Activated naive CD4-positive, alpha-beta T cell treated with anti-CD3 and anti-CD28 coated beads, Interleukin-2, amount 50 U/mL, for 16 hours (primary cell): ENCODE measurements at places on chromosomes 12 and 14.

- no peak for DNase-seq
Observed at GRCh38 chr12:52035190-52035589, 16.1 kb upstream of the NR4A1 start.

GRCh38 chr14:56004786-56005185, 113.4 kb upstream of the PELI2 start:
- DNase-seq = peak; percentile 19

- no peak for DNase-seq
Observed at GRCh38 chr12:48119834-48120195, 651 bp downstream of the PFKM start.

DNA sequence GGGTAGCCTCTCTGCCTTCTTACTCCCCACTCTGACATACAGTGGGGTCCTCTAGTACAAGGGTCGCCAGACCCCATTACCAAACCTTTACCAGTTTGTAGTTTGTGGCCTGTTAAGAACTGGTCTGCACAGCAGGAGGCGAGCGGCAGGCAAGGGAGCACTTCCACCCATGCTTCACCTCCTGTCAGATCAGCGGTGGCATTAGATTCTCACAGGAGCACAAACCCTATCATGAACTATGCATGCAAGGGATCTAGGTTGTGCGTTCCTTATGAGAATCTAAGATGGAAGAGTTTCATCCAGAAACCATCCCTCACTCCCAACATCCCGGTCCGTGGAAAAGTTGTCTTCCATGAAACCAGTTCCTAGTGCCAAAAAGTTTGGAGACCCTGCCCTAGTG, 146.5 kb downstream of the HMGA2 start:
- DNase-seq = no peak

- DNase-seq = no peak
Observed at GRCh38 chr14:104774453-104775072, 21.0 kb downstream of the AKT1 start.

GRCh38 chr14:67393689-67394088, 18.3 kb downstream of the PLEK2 start:
- DNase-seq = no peak

DNA sequence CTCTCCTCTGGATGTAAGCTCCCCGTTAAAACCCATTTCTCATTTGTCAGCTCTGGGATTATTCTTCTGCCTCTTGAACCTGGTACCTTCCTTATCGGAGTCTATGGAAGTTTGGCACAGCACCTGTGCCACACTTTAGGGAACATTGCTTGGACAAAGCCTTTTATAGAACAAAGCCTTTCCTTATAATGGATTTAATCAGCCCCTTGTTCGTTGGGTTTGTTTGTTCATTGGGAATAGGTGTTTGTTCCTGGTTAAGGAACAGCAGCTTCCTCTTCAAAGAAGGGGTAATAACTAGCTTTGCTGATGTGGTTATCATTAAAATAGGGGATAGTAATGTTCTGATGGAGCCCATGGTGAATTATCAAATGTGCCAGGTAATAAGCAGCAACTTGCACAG, 70.4 kb downstream of the NRXN3 start:
- DNase-seq = no peak

GRCh38 chr14:81220580-81220829, 254 bp downstream of the GTF2A1 start:
- no peak for DNase-seq

DNA sequence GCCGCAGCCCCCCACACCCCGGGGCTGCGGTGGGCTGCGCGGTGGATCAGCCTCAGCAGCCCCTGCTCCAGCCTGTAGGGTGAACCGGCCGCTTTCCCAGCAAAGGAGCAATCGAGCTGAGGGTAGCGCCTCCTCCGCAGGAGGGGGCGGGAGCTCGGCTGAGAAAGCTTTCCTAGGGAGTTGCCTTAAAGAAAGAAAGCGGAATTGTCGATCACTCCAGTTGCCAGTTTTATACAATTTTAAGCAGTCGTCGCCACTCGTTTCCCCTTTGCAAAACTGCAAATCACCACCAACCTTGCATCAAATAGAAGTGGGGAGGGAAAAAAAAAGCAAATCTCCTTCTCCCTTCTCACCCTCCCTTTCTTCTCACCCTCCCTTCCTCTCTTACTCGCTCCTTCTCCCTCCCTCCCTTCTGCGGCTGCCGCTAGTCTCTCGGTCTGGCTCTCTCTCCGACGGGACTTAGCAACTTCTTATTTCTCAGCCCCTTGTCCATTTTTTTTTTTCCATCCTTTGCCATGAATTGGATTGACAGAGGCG, at the start of gene PDE3A:
Gene PDE3A (plus strand): TSS at position 424 of the 537 bp plus-strand sequence. CDS start 748 bp downstream, outside the sequence.
- DNase-seq = no peak

GRCh38 chr12:74817499-74817898, 279.9 kb downstream of the ATXN7L3B start:
- no peak for DNase-seq

- no peak for DNase-seq
Observed at GRCh38 chr14:104592785-104593184, 11.8 kb downstream of the TMEM179 start.

- no peak for DNase-seq
Observed at GRCh38 chr12:90129366-90130030, 420.9 kb upstream of the ATP2B1 start.

GRCh38 chr14:54906075-54906474, 3.4 kb upstream of the GCH1 start:
- no peak for DNase-seq

- DNase-seq = no peak
Observed at GRCh38 chr12:40171501-40171900, 53.3 kb upstream of the LRRK2 start.

DNA sequence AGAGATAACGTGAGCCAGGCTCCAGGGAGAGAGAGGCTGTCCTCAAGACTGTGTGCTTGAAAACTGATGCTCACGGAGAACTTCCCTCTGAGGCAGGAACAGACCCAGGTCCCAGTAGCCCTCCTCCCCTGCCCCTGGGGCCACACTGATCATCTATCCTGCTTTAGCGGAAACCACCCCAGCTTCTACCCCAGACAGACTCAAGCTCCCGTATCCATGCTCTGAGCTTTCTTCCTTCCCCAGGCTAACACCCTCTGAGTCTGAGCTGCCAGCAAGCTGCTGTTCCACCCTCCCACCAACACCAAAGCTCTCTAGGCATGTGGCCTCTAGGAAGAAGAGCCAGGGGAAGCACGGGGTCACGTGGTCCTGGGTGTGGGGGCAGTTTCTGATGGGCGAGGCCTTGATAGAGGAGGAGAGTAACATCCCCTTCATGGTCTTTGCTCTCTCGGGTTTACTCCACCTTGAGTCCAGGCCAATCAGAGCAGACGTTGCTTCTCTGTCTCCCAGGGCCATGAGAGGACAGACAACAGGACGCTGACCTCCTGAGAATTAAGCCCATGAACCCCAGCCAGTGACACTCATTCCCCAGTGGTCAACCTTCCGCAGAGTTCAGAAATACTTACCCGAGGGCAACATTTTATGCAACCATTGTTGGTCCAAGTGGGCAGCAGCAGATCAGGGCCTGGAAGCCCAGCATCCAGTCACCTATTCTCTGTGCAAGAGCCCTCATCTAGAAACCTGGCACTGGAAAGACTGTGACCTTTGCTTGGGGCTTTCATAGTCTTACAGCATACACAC, 1.4 kb downstream of the PCK2 start:
- peak; percentile 62 for DNase-seq

DNA sequence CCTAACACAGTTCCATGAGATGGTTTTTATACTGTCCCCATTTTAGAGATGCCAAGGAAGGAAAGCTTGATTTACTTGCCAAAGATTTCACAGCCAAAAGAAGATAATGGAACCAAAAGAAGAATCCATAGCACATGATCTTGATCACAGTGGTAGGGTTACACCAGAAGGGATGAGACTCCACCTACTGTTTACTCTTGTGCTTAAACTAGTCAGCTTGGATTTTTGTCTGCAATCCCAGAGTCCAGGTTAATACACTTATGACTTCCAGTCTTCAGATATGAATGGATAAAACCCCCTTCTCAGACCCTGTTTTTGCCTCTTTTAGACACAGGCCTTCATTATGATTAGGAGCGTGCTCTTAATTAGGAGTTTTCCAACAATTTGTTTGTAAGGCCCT, 454.2 kb downstream of the AEBP2 start:
- DNase-seq = no peak

- no peak for DNase-seq
Observed at GRCh38 chr12:27505109-27505508, 18.9 kb upstream of the PPFIBP1 start.

DNA sequence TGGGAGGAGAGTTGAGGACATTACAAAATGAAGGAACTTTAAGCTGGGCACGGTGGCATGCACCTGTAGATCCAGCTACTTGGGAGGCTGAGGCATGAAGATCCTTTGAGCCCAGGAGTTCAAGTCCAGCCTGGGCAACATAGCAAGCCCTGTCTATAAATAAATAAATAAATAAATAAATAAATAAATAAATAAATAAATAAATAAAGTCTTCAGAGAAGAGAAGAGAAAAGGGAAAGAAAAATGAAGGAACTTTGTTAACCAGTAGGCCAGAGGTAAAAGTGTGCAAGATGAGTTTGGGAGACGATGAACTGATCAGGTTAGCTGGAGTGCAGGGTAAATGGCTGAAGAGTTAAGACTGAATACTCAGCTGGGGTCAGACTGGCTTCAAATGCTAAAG, 20.1 kb downstream of the PNMA1 start:
- no peak for DNase-seq

GRCh38 chr12:52795694-52796428, at the start of gene KRT3:
KRT3 (minus strand) TSS chr12:52796117; CDS start chr12:52796042, 75 bp downstream.
- DNase-seq = no peak

- no peak for DNase-seq
Observed at GRCh38 chr12:124326871-124327270, 32.0 kb downstream of the RFLNA start.

DNA sequence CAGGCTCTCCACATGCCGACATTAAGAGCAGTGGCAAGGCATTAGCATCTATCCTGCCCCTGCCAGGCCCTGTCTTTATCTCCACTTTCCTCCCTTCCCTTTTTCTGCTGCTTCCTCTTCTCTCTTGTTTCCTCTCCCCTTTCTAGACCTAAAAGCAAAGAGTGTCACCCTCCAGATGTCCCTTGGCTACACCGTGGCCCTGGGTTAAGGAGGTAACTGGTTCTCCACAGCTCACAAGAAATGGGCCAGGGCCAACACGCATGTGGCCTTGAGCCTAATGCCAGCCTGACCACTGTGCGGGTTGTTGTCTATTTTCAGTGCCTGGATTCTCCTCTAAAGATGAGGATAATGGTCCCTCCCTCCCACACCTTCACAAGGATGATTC, 41.7 kb upstream of the DDX11 start:
- no peak for DNase-seq

DNA sequence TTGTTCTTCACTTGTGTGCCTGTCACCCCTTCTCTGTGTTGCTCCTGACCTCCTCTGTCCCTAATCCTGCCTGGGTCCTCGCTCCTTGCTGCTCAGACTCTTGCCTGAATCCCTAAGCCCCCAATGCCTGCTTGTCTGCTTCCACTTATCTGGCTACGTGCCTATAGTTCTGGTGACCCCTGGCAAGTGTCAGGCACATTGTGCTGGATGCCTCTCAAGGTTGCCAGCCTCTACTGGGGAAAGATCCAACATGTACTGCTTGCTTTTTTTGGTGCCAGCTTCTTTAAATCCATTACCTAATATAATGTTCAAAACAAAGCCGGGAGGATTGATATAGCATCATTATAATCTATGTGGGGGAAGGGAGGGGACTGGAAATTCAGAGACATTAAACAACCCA, 448.0 kb upstream of the CCDC196 start:
- no peak for DNase-seq

DNA sequence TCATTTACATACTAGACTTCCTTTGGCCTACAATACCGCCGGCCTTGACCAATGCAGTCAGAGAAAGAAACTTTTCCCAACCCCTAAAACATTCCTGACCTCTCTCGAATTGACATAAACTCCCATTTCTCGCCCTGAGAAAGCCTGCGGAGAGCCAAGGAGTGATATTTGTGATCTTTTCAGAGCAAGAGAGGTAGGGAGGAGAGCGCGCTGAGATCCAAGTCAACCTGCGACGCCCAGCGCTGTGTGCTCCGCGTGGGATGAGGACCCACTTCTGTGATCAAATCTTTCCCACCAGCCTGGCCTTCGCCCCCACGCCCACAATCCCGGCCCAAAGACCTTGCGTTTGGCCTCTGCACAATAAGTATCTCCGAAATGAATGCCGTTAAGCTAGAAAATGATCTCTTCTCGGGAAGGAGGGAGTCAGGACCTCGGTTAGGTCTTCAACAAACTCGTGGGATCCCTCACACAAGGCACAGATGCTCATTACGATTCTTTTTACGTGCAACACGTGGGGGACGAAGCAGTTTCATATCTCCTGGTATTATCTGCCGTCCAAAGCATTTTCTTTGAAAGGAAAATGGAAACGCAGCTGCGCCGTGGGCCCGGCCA, 6.3 kb upstream of the NPAS3 start:
- no peak for DNase-seq

DNA sequence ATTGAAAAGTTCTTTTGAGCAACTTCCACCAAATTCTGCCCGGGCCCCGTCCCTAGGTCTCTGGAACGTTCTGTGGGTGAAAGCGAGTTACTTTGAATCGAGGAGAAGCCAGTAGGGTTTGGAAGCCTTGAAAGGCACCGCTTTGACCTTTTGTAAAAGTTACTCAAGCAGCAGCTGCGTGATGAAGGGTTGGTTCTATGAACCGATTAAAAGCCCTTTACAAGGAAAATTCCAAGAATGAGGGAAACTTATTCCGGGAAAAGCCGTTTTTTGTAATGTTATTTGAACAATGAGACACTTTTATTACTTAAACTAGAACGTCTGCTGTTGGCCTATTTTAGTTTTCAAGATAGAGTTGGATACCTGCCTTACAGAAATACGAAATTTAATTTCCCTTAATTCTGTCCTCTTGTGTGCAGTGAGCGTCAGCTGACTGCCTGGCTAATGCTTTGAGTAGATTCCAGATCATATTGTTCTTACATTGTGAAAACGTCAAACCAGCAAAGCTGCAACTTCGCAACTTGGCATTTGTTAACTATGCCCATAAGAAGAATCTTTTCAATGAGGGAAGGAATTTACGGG, 906 bp downstream of the LARP4 start:
- no peak for DNase-seq

GRCh38 chr12:26056335-26056734, 68.5 kb downstream of the BHLHE41 start:
- DNase-seq = no peak

DNA sequence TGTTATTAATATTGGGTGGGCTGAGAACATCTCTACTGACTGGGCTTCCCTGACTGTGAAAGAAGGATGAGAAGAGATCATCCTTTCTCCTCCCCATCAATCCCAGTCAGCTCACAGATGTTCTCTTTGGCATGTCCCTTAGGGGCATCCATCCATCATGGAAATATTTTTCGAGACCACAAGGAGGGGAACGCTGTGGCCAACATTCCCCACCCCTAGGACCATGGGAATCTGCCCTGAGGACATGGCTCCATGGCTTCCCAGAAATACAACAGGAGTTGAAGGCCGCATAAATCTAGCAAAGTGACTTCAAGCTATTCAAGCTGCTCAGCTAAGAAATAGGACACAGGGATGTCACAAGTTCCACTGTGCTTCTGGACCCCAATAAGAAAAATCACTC, 456.8 kb downstream of the MED13L start:
- no peak for DNase-seq

DNA sequence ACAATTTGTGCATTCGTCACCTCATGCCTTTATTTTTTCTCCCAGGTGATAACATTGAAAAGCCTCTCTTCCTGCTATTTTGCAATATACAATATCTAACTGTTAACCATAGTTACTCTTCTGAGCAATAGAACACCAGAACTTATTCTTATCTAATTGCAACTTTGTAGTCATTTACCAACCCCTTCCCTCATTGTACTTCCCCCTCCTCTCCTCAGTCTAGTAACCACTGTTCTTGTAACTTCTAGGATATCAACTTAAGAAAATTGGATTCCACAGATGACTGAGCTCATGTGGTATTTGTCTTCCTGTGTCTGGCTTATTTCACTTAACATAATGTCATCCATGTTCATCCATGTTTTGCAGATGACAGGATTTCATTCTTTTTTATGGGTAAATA, 7.6 kb downstream of the MUCL1 start:
- no peak for DNase-seq
